ENCODE measurements at places on chromosomes 1 and 21.
A peak's percentile ranks its signal among the peaks of the same experiment; 100 is the strongest.

DNA sequence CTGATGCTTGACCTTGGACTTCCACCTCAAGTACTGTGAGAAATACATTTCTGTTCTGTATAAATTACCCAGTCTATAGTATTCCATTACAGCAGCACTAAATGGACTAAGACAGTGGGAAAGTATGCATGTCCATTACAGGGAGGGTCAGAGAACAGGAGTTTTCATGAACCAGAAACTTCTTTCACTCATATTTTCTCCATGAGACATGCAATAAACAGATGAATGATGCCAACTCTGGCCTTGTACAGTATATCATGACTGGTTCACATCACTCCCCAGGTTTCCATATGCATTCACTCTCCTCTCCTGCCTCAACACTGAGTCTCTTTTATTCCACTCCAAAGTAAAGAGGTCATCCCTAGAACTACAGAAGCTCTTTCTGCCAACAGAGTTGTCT is 4.5 kb upstream of the IFI16 start:
- DNase-seq: no peak

- DNase-seq: no peak
Observed at GRCh38 chr1:240496941-240497340, 115.0 kb downstream of the GREM2 start.

GRCh38 chr1:46735708-46736324 is 16.9 kb upstream of the EFCAB14 start:
- peak; percentile 50 for DNase-seq

DNA sequence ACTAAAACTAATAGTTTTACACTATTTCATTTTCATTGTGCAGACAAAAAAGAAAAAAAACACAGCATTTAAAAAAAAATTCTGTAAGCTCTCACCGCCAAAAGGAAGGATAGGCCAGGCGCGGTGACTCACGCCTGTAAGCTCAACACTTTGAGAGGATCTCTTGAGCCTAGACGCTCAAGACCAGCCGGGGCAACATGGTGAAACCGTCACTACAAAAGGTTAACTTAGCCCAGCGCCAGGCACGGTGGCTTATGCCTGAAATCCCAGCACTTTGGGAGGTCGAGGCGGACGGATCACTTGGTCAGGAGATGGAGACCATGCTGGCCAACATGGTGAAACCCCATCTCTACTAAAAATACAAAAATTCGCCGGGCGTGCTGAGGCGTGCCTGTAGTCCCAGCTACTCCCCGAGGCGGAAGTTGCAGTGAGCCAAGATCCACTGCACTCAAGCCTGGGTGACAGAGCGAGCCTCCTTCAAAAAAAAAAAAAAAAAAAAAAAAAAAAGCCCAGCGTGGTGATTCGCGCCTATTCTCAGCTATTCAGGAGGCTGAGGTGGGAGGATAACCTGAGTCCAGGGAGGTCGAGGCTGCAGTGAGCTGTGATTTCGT is 14.3 kb upstream of the SPEN start:
- DNase-seq: peak; percentile 15

GRCh38 chr1:29519788-29520110 is 283.4 kb downstream of the PTPRU start:
- DNase-seq: no peak

- DNase-seq: peak; percentile 85
Observed at GRCh38 chr1:8702850-8703810, 114.3 kb downstream of the RERE start.

DNA sequence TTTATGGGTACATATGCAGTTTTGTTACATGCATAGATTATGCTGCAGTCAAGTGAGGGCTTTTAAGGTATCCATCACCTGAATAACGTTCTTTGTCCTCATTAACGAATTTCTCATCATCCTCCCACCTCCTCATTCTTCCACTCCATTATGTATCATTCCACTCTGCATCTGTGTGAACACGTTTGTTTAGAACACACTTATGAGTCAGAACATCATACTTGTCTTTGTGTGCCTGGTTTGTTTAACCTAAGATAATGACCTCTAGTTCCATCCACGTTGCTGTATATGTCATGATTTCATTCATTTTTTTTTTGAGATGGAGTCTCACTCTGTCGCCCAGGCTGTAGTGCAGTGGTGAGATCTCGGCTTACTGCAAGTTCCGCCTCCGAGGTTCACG is 6.7 kb upstream of the MPC2 start:
- no peak for DNase-seq

- no peak for DNase-seq
Observed at GRCh38 chr1:29398431-29398830, 162.1 kb downstream of the PTPRU start.

- DNase-seq: no peak
Observed at GRCh38 chr1:153583976-153584375, 18.3 kb upstream of the S100A2 start.

DNA sequence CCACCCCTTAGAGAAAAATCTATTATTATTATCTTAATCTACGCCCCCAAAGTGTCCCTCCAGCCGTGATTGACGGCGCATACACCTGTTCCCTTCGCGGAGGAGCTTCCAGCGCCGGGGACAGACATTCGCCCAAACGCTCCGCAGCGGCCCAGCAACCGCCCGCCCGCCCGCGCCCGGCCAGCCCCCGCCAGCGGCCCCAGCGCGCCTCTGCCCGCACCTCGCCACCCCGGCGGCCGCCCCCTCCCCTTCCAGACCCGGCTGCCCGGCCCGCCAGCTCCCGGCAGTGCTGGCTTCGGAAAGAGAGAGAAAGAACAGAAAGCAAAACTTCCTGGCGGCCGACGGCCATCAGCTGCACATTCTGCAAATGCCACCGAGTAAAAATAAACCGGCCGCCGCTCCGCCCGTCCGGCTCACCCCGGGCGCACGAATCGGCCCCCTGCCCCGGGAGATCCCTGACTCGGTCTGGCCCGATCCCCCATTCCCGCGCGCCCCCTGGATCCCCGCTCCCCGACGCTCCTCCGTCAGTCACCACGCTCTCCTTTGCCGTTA is 1.6 kb downstream of the CASZ1 start:
- no peak for DNase-seq

DNA sequence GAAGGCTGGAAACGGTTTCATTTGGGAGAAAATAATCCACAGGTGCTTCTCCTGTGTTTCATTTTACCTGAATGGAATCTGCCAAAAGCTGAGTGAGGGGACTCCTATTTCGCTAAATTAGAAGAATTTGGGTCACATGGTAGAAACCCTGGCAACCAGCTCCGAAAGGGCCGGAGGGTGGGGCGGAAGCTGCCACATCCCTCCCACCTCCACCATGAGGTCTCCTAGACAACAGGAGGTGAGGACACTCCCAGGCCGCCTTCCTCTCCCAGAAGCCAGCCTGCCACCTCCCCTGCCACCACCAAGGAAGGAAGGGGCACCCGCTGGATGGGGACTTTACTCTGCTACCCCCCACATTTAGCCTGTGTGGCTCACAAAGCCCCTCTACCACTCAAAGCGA is 199.9 kb upstream of the ZC3H12A start:
- DNase-seq: no peak

GRCh38 chr1:30686236-30686935 is 37.0 kb downstream of the MATN1 start:
- DNase-seq: no peak

- no peak for DNase-seq
Observed at GRCh38 chr1:156149374-156150332, 3.7 kb upstream of the SEMA4A start.

- no peak for DNase-seq
Observed at GRCh38 chr1:155776414-155776813, 80.6 kb downstream of the GON4L start.

- DNase-seq: no peak
Observed at GRCh38 chr1:204266504-204267034, 52.8 kb upstream of the GOLT1A start.

DNA sequence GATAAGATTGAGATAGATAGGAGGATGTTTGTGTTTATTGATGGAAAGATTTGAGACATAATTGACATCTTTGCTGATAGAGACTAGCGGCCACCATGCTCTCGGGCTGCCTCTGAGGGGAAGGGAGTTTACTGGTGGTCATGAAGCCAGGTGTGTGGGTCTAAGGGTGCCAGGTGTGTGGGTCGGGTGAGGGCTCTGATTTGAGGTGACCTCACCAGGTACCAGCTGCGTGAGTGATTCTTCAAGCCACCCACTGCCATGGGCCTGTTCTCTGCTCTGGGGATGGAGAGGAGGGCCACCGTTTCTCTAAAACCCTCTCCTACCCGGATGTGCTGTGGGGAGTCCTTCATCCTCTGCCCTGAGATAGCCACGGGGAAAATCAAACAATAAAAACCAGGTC is 3.2 kb downstream of the UBASH3A start:
- no peak for DNase-seq

GRCh38 chr1:77288275-77288674 is 6.5 kb downstream of the AK5 start:
- DNase-seq: peak; percentile 21

GRCh38 chr1:223175633-223176032 is 32.6 kb upstream of the TLR5 start:
- no peak for DNase-seq

DNA sequence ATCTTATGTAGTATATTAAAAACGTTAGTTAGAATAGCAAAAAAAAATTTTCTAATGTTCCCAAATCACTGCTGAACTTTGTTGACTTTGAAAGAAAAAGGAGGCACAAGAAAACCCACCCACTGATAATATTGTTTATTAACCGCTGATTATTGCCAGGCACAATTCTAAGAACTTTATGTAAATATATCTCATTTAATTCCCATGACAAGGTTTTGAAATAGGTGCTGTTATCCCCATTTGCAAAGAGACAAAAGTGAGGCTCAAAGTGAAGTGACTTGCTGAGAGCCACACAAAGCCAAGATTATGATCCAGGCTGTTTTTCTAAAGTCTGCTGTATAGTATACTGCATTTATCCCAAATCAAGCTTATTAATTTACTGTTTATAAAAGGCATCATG is 56.4 kb downstream of the SASS6 start:
- DNase-seq: no peak

DNA sequence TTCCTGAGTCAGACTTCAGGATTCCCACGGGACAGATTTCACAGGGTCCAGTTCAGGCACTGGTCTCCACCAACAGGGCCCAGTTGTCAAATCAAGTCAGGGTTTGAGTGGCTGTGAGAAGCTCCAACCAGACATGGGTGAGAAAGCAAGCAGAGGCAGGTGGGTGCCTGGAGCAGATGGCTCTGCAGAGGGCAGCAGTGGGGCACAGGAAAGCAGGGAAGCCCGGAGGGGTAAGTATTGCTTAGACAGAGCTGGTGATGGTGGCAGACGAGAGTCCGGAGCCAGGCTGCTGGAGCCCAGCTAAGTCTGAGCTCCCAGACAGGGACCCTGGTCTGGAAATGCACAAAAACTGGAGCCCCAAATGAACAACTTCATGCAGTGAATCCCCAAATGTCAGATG is 40.4 kb downstream of the RIMS3 start:
- DNase-seq: peak; percentile 16

- DNase-seq: no peak
Observed at GRCh38 chr1:19731311-19731821, 66.7 kb downstream of the HTR6 start.

GRCh38 chr1:100882698-100883097 is 11.9 kb downstream of the EXTL2 start:
- DNase-seq: no peak

GRCh38 chr1:45243476-45244343 is 37.3 kb upstream of the ZSWIM5 start:
- DNase-seq: peak; percentile 21

DNA sequence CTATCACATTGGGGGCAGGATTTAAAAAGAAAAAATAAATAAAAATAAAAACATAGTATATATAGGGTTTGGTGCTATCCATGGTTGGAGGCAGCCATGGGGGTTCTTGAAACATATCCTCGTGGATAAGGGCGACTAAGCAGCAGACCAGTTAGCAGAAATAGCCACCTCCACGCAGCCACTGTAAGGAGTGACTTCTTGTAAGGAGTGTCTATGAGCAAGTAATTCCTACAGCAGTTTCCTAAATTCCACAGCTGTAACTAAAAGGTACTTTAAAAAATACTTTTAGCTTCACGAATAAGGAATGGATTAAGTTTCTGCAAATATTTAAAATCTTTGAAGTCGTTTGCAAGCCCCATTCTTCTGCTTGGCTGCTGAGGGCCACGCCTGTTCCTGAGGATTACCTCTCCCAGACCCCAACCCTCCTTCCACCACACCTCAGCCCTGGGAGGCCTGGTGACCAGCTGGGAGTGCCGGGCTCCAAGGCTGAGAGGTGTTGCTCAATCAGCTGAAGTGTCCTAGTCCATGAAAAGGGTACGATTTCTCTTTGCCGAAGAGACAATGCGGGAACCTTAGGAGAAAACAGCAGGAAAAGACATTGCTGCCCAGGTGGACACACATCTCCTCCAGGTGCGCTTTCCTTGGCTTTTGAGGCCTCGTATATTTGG is 115.3 kb downstream of the ADSS2 start:
- DNase-seq: no peak

DNA sequence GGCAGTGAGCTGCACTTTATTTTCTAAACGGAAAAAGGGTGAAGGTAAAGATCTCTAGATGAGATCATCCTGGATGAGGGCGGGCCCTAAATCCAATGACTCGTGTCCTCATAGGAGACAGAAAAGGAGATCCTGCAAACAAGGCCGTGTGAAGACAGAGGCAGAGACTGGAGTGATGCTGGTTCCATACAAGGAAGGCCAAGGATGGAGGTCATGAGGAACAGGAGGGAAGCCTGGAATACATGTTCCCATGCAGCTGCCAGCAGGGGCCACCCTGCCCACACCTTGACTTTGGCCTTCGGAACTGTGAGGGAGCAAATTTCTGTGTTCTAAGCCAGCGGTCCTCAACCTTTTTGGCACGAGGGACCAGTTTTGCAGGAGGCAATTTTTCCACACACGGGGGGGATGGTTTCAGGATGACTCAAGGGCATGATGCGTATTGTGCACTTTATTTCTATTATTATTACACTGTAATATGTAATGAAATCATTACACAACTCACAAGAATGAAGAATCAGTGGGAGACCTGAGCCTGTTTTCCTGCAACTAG is 94.3 kb downstream of the PSMG1 start:
- peak; percentile 68 for DNase-seq

- peak; percentile 26 for DNase-seq
Observed at GRCh38 chr21:45050797-45051489, 23.4 kb upstream of the ADARB1 start.

DNA sequence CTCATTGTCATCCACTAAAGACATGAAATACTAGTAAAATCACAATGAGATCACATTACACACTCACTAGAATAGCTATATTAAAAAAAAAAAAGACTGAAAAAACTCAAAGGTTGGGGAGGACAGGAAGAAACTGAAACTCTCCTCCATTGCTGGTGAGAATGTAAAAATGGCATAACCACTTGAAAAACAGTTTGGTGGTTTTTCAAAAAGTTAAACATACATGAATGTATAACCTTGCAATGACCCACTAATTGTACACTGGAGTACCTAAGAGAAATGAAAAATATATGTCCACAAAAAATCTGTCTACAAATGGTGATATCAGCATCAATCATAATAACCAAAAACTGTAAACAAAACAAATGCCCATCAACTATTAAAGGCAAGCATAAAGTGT is 44.0 kb downstream of the NRIP1 start:
- DNase-seq: no peak

GRCh38 chr1:68918563-68918962 is 421.7 kb upstream of the DEPDC1 start:
- no peak for DNase-seq

- DNase-seq: peak; percentile 57
Observed at GRCh38 chr1:183454377-183454776, 17.9 kb upstream of the SMG7 start.

GRCh38 chr1:160251011-160251410 is 11.3 kb downstream of the DCAF8 start:
- no peak for DNase-seq

Data from HFFc6 (cell line).